ENCODE measurements at places on chromosomes 3 and 15.

DNA sequence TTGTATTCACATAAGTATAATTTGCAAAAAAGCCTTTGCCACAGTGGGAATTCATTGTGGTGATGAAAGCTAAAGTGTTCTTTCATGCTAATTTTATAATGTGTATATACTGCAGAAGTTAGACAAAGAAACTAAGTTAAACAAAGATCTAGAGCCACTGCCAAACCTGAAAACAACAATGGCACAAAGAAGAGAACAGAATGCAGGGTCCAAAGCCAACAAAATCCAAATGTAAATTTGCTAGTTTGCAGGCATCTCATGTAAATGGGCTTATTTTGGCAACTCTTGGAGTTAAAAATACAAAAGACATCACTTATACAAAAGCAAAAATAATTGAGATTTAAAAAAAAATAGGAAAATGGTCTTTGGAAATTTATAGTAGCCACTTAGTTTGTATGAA, 123.0 kb downstream of the TCF12 start:
- no peak for DNase-seq

DNA sequence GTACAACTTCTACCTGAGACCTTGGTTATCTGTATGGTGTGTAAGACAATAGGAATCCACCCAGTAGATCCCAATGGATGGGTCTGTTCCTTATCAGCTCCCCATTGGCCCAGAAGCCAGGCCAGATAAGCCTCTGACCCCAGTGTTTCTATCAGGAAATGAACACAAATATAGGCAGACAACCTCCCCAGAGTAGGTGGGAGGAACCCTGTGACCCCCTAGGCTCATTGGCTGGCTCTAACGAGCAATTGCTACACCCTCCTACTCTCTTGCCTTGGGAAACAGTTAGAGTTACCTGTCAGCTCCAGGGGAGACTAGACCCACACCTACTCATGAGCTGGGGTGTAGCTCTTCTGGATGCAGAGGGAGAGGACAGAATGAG, 299.9 kb downstream of the UACA start:
- no peak for DNase-seq

- no peak for DNase-seq
Measured at GRCh38 chr15:38994310-38994709, 429.7 kb upstream of the RASGRP1 start.

- no peak for DNase-seq
Measured at GRCh38 chr3:32421991-32422859, 30.6 kb downstream of the CMTM7 start.

DNA sequence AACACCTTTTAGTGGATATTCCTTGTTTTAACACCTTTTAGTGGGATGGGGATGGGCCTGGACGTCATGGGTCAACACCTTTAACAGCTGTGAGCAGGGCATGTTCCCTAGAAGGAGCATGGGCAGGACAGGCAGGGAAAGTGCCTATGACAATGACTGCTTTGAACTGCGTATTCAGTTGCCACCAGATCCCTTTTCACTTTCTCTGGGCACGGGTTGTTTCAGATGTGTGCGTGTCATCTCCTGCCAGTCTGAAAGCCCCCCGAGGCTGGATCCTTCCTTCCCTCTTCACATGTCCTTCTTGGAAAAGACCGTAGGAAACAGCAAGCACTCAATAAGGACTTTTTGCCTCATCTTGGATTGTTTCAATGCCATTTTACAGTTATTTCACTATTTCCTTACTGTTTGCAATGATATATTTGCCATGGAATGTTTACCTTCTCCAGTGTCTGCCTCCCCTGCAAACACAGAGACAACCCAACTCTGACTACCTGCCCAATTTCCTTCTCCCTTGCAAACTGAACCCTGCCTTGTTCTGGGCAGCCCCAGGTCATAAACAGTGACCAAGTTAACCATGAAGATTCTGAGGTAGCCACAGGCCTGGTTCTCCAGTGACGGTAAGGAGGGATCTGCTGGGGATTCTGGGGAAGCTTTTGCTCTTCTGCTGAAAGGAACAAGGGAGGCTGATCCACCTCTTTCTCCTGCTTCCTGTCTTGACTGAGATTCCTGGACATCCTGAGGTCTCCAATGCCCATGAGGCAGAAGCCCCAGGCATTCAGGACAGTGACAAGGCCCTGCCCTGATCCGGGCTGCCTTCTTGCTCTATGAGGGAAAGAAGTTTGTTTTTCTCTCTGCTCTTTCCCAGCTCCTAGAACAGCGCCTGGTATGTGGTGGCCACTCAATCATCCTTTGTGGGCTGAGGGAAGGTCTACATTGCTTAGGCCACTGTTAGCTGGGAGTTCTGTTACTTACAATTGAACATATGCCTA, 51.8 kb downstream of the NOX5 start:
- no peak for DNase-seq

- no peak for DNase-seq
Measured at GRCh38 chr3:170178651-170179050, 2.9 kb downstream of the PHC3 start.

DNA sequence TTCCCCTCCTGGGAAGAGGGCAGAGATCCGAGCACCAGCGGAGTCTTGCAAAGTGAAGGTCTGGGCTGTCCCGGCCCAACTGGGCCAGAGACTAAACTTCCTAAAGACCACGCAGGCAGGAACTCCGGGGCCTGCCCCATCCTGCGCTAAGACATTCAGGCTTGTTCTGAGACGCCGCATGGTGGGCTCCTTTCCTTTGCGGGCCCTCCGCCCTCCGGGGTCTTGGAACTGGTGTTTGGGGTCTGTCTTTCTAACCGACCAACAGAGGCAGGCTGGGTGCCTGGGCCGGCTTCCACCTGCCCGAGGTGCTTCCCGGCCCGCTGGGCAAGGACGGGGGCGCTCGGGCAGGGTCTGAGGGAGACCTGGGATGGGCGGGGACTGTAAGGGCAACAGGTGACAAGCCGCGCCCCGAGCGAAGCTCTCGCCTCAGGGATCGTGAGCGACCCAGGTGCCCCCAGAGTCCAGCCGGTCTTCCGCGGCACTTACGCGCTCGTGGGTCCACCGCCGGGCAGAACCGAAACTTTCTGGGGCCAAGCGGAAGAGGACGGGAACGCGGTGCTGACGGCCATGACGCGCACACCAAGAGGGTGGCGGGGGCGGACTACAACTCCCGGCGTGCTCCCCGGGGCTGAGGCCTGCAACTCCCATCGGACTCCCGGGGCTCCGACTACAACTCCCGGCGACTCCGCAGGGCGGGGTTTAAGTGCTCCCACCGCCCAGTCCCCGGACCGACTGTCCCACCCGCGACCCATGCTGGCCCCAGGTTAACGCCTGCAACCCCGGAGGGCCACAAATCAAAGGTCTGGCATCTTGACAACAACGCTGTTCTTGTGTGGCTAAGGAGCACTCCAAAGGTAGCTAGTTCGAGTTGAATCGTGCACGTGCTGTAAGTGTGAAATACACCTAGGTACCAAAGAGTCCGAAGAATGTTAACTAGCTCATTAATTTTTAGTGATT, at the start of gene FYCO1:
Gene FYCO1, minus strand, starts transcription at position 589 of the 957 bp plus-strand sequence. CDS start 10,914 bp downstream, outside the sequence.
- DNase-seq = peak; percentile 91

GRCh38 chr3:20323307-20323927, 137.4 kb upstream of the SGO1 start:
- no peak for DNase-seq

DNA sequence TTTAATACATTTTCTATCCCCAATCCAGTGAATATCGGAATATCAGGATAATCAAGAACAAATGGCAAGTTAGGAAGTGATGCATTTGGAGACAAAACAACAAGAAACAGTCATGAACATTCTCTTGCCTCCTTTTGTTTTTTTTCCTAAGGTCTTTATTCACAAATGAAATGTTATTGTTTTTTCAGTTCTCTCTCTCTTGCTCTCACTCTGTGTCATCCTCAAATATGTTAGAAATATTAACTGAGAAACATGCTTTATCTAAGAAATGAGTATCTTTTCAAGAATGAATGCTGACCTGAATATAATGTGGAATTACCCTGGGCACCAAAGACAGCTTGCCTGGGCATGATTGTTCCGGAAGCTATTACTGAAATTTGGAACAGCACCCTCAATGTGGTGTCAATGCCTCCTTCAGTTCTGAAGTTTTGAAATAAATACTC, 51.3 kb downstream of the RBMS3 start:
- DNase-seq = no peak

DNA sequence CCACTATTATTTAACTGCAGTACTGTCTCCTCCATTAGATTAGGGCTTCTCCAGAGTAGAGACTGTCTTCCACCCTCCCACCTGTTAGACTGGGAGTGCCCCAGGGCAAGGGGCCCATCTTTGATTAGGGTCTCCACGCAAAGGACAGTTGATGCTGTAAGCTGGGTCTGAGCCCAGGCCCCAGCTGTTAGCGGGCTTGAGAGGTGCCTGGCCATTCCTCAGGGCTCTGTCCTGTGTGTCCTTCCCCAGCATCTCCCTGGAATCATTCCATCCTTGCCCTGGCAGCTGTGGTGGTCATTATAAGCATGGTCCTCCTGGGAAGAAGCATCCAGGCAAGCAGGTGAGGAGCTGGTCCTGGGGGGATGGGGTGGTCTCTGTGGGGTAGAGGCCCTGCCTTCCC, 6.1 kb downstream of the SLC51B start:
- DNase-seq = no peak

DNA sequence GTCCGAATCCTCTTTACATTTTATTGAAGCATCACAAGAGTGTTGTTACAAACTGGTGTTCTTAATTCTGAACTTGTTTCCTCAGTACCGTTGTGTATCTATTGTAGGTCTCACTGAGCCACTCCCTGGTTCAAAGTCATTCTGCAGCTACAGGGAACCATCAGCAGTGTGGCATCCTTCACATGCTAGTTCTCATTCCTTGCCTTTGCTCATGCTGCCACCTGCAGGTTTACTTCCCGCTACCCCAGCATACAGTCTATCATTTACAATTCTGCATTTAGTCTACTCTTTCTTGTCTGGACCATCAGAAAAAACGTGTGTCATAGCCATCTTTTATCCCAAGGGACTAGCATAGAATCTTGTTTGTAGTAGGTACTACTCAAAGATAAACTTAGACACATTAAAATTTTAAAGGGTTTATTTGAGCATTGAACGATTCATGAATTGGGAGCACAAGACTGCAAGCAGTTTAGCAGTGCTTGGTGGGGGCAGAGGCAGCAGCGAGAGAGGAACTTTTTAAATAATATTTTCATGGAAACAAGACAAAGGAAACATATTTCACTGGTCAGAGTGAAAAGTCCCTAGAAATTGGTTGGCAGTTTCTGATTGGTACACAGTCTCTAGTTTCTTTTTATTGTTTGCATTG, 402.1 kb downstream of the CADM2 start:
- no peak for DNase-seq

DNA sequence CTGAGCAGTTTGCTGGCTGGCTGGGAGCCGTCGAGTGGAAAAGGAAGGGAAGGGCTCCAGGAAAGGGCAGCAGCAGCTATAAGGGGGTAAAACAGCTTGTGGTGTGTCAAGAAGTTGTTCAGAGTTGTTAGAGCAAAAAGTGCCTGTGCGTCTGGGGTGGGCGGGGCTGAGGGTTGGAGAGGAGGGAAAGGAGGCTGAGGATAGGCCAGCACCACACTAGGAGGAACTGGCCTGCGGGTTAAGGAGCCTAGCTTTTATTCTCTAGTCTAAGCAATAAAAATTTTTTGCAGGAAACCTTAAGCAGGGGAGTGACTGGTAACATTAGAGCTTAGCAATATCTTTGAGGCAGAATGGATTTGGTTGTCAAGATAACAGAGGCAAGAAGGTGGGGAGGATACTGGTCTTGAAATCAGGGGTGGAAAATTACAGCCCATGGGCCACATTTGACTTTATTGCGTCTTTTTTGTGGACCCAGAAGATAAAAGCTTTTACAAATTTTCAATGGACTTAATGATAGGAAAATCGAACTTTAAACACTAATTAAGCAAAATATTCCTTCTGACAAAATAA, 134.5 kb upstream of the AADACL2 start:
- no peak for DNase-seq

- DNase-seq = no peak
Measured at GRCh38 chr15:82132742-82133141, 86.9 kb upstream of the MEX3B start.

- no peak for DNase-seq
Measured at GRCh38 chr3:151278230-151278629, at the start of gene P2RY14. TSS of gene P2RY14 (minus strand) at chr3:151278542. CDS start at chr3:151214316, 64,226 bp downstream.

GRCh38 chr15:53880357-53880756, 97.9 kb upstream of the UNC13C start:
- no peak for DNase-seq

- peak; percentile 33 for DNase-seq
Measured at GRCh38 chr15:81939604-81940440, 106.0 kb downstream of the MEX3B start.

- no peak for DNase-seq
Measured at GRCh38 chr3:167887096-167887495, 151.6 kb downstream of the SERPINI1 start.

GRCh38 chr3:169310184-169310939, 353.1 kb downstream of the MECOM start:
- DNase-seq = no peak

DNA sequence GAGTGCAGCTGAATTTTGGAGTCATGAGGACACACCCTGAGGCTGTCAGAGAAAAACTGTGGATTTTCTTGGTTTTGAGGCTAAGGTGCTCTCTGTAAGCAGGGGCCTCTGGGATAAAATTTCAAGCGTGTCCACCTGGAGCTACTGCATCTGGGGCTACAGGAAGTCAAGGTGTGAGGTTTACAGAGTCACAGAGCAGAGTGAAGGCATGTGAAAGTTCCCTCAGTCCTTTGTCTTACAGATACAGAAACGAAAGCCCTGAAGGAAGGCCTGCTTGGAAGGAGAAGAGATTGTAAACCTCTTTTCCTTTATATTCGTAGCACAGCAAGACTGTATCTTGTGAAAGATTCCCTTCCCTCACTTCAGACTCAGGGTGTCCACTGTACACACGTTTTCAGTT, 138.6 kb downstream of the OPA1 start:
- DNase-seq = no peak

DNA sequence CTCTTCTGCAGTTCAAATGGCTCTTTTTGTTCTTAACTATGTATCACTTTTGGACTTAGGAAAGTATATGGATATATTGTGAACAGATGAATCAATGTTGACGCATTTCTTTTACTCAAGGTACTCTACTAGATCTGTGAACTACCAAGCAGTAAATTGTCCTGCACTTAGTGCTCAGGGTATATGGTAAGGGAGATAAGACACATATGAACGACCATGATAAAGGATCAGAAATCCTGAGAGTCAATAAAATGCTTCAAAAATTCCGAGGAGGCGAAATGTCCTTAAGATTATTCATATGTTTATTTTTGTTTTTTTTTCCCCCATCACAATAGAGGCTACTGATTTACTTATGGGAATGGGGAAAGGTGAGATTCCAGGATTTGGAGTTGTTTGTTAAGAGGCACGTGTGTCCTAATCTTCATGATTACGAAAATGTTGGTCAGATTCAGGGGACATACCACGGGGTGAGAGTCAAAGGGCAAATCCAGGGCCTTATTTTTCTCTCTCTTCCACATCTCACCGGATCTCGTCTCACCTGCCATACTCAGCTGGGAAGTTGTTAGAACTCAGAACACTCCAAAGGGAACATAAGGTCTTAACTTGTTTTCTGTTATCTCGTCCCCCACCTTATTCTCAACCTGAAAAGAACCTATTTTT, 475.1 kb upstream of the TBL1XR1 start:
- DNase-seq = no peak

- no peak for DNase-seq
Measured at GRCh38 chr3:138829886-138830510, 4.7 kb downstream of the PIK3CB start.

Measured in germinal center (tissue), 1 donor.